T-helper 2 cell (primary cell): ENCODE measurements at places on chromosomes 6 and 20.

- DNase-seq: no peak
These were observed 1369.1 kb downstream of the EPHA7 start for GRCh38 chr6:92050216-92050615.

- DNase-seq: no peak
These were observed 138.7 kb upstream of the MYLIP start for GRCh38 chr6:15990179-15990578.

GRCh38 chr20:6057691-6058090, 3.8 kb upstream of the LRRN4 start:
- no peak for DNase-seq

- DNase-seq: no peak
These were observed 118.3 kb upstream of the GGTLC1 start for GRCh38 chr20:24106801-24107445.

DNA sequence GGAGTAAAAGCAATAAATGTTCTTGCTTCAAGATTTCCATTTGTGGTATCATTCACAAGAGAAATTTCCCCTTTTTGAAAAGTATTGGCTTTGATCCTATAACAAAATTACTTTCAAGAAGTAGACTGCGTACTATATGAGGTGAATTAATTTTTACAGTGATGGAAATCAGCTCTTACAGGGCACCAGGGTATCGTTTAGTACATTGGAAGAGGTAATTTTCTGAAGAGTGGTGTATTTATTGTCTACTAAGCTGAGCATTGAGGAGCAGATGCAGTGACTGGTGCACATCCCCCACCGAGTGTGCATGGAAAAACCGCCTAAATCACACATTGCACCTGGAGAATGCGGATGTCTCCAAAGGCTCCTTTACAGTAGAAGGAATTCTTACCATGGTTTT, 209.5 kb downstream of the SAMD5 start:
- no peak for DNase-seq
